NCI-H82 (cell line): ENCODE measurements at places on chromosomes 12 and 14.

DNA sequence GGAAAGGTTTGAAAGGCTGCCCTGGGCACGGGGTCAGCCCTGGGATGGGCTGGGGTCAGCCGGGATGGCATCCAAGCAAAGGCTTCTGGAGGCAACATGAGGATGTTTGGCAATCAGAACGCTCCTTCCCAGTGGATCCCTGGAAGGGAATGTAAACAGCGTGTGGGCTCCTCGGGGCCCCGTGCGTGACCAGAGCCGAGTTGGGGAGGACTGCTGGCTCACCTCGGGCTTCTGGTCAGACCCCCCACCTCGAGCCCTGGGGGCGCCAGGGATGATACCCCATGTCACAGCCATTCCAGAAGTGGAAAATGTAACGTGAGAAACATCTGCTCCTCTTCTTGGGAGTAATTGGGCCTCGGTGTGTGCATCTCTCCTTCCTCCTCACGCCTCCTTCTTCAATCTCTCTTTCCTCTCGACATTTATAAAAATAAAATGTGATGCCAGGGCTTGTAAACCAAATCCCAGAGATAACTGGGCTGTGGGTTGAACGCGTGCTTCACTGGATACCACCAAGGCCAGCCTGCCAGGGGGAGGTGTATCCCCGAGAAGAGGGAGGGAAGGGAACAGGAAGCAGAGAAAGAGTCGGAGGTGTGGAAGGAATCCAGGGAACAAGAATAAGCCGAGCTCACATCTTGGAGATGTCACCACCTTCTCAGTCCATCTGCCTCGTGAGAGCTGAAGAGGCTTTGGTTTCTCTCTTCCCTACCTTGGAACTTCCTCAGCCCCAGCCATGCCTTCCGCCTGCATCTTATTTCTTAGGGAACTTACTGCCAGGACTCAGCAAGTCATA is 144.8 kb downstream of the NUAK1 start:
- no peak for DNase-seq

DNA sequence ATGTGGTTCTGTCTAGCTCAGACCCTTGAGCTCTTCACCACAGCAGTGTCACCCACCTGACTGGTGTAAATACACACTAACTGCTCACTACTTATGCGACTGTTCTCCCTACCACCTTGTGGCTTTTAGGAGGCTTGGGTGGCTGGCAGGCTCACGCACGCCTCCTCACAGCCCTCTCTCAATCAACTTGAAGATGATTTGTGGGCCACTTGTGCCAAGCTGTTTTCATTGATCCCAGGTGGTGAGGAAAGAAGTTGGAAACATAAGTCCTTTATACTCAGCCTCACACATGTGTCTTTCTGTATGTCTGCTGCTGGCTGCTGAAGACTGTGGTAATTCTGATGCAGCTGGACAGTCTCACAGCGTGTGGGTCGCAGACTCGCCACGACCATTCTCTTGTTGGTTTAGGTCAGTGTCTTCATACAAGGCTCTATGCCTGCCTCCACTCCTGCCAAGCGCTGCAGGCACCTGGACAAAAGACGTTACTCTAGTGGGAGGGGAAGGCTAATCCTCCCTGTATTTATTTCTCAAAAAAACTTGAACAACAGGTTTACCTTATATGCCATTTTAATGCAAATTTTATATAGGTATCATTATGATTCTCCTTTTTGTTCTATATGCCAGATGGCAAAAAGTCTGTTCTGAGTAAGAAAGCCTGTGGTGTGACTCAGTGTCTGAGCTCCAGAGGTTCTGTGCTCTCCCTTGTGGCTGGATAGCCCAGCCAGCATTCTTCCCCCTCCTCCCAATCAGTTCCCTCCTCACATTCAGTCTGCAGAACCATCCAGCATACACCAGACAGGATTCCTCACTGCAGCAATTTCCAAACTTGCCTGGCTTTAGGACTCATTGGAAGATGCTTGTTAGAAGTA is 115.6 kb downstream of the DIP2B start:
- DNase-seq, result peak; percentile 26

- no peak for DNase-seq
These were observed 275.2 kb downstream of the RAD51B start for GRCh38 chr14:68094752-68095151.

GRCh38 chr14:93064411-93065271 is 51.1 kb downstream of the ITPK1 start:
- no peak for DNase-seq
